ENCODE measurements at places on chromosomes 4 and X.

- DNase-seq, result peak; percentile 30
Measured at GRCh38 chrX:79146640-79147390, 2.3 kb downstream of the GPR174 start.

- DNase-seq, result no peak
Measured at GRCh38 chr4:88600176-88600838, 8.0 kb downstream of the HERC3 start.

GRCh38 chr4:145739845-145740244 is 59.9 kb downstream of the C4orf51 start:
- no peak for DNase-seq

DNA sequence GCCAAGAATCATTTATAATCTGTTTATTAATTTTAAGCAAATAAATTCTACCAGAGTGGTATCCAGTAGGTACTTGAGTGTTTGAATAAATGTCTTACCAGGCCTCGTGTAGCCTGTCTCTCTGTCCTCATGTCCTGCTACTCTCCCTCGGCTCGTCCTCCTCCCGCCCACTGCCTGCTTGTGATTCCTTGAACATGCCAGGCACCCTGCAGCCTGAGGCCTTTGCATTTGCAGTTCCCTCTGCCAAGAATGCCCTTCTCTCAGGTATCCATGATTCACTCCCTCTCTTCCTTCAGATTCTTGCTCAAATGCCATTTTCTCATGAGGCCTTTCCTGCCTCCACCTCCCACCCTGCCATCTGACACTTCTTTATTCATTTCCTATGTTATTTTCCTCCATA is 209.7 kb upstream of the PRPS2 start:
- no peak for DNase-seq

DNA sequence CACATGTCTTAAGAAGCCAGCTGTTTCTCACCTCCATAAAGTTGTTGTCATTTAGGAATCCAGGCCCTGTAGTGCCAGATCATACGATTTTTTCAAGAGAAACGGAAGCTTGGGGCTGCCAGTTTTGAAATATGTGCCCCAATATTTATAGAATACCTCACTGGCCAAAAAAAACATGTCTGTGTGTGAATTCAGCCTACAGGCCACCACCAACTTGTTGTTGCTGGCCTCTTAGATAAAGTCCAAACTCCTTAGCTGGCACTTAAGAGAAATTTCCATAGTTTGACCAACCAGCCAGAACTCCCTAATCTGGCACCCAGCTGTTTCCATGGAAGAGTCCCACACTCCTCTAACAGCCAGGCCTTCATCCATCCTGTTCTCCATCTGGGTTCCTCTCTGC is 74.1 kb downstream of the WDR19 start:
- DNase-seq, result no peak

DNA sequence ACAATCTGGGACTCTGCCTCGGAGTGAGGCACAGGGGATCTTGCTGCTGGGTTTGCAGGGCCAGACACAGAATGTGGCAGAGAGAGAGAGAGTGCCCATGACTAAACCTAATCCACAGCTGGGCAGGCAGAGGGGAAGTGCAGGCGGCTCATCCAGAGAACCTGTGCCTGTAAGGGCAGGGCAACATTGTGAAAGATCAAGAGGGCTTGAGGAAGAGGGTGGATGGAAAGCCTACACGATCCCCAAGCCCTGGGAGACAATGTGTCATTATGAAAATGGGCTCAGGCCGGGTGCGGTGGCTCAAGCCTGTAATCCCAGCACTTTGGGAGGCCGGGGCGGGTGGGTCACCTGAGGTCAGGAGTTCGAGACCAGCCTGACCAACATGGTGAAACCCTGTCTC is 40.6 kb upstream of the TENM3 start:
- no peak for DNase-seq

Data from T-helper 2 cell (primary cell).